DMS 273 treated with DMSO at 0.1 percent for 48 hours (cell line): ENCODE measurements at places on chromosomes 2 and 18.

DNA sequence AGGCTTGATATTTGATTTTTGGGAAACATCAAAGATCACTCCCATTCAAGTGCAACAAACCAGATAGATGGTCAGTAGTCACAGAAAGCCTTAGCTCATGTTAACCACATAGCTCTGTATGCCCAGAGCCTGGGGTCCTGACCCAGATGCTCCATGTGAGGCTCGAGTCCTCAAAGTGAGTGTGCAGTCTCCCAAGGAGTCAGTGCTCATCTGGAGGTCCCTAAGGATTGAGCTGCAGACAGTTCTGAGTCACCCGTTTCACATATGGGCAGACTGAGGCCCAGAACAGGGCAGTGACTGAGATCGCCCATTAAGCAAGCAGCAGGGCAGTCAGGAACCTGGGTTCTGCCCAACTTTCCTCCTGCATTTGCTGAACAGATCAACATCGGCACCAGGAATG, 9.2 kb downstream of the TMEM37 start:
- no peak for DNase-seq

DNA sequence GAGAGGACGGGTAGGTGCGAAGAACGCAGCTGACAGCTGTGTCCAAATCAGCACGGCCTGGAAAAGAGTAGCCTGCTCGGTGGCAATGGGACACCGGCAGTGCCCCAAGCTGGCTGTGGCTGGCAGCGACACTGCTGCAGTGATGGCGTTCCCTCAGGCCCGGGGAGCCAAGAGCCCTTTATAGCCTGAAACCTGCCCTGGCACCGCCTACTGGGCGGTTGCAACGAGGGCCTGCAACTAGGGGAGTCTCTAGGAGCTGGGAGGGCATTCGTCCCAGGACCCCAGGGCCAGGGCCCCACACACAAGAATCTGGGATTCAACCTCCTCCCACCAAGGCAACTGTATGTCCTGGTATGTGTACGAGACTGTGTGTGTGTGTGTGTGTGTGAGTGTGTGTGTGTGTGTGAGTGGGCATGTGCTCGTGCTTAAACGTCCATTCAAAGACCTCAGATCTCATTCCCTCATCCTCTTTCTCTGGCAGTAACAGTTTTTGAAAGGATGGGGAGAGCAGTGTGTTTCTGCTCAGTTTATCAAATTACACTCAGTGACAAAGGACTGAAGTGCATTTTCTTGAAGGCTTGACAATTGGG, 6.8 kb upstream of the CYP26B1 start:
- no peak for DNase-seq

GRCh38 chr2:191526536-191526935, 151.4 kb upstream of the NABP1 start:
- DNase-seq: no peak

GRCh38 chr2:84805250-84805958, 75.5 kb downstream of the TRABD2A start:
- no peak for DNase-seq

- DNase-seq: no peak
Measured at GRCh38 chr2:127060264-127060945, 46.5 kb downstream of the BIN1 start.

DNA sequence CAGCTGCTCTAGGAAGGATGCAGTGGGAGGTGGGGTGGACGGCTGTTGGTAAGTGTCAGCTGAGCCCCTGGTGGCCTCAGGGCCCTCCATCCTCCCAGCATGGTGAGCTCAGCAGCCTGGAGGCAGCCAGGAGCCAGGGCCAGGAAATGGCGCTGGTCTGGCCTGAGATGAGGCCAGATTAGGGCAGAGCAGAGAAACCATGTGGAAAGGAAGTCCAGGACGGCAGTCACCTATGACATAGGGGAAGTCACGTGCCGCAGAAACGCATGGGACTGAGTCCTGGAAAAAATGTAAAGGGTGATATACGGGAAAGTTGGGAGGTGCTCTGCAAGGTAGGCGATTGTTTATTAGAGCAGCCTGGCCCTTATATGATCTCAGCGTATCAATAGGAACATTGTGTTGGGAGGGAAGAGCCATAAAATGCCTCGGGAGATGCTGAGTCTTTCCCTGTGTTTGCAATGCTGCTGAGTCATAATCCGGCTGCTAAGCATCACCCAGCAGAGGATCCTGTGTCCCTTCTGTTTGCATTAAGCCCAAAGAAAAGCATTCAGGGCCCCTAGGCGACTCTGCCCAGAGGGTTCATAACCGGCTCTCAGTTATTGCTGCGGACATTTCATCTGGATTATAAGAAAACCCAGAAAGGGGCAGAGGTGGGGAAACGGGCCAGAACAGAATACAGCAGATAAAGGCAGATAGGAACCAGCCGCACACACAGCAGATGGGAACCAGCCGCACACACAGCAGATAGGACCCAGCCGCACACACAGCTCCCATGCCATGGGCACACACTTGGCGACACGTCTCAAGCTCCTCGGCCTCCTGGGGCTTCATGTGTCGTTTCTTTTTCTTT, 30.3 kb upstream of the B3GNT7 start:
- no peak for DNase-seq

GRCh38 chr2:129784486-129784885, 195.0 kb upstream of the RAB6C start:
- DNase-seq: no peak

DNA sequence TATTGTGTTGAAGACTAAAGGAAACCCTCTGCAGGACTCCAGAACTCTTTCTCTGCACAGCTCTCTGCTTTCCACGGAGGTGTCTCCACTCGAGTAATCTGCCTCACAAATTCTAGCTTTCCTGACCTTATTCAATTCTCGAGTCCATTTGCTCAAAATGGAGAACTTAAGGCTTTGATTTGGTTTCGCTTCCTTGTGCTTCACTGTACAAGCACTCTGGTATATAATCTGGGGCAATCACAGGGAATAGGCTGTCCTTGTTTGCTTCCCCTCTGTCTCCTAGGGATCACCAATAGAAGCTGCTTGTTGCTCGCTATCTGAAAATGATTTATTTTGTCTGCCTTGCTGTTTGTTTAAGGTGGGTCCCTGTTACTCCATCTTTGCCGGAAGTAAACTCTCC, 129.1 kb upstream of the DOCK10 start:
- no peak for DNase-seq

DNA sequence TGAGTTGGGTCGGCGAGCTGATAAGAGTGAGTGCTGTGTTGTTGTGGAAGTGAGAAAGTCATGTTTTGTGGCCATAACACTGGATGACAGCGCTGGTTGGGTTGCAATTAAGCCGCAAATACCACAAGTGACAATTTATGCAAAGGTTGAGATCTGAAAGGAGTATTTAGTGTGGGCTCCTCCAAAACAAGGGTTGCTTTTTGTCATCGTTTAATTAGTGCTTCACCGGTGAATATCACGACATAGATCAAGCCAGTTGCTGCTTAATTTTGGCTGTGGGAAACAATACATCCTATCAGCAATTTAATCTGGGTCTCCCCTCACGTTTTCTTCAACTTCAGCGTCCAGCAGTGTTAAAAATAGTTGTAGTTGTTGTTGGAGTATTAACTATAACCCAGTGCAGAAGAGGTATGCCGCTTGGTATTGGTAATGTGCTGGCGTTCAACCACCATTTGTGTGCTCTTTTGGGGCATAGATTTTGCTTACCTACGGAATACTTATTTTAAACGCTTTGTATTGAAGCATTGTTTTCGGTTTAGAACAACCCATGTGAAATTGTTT, 662 bp downstream of the ACVR2A start:
- DNase-seq: no peak

- DNase-seq: no peak
Measured at GRCh38 chr2:187364696-187365095, 83.4 kb downstream of the CALCRL start.

- no peak for DNase-seq
Measured at GRCh38 chr2:55923091-55923981, at the start of gene EFEMP1. EFEMP1 (minus strand) TSS chr2:55923782; CDS start chr2:55922440, 1,342 bp downstream.

DNA sequence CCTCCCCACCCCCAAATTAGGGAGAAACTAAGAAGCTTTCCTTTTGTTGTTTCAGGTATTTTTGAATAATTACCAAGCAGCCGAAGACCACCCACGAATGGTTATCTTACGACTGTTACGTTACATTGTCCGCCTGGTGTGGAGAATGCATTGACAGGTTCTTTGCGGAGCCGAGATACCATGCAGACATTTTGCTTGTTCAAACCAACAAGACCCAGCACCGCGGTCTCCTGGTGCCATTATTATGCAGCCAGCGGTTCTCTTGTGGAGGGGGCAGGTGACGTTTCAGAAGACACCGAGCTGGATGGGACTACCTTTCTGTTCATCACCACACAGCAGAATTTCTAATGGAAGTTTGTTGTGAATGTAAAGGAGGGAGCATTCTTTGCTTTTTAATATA, 43.4 kb downstream of the BCL2L11 start:
- DNase-seq: no peak

- DNase-seq: no peak
Measured at GRCh38 chr2:12577567-12578253, 139.0 kb upstream of the TRIB2 start.

GRCh38 chr2:42854207-42854818, 61.9 kb upstream of the HAAO start:
- no peak for DNase-seq

DNA sequence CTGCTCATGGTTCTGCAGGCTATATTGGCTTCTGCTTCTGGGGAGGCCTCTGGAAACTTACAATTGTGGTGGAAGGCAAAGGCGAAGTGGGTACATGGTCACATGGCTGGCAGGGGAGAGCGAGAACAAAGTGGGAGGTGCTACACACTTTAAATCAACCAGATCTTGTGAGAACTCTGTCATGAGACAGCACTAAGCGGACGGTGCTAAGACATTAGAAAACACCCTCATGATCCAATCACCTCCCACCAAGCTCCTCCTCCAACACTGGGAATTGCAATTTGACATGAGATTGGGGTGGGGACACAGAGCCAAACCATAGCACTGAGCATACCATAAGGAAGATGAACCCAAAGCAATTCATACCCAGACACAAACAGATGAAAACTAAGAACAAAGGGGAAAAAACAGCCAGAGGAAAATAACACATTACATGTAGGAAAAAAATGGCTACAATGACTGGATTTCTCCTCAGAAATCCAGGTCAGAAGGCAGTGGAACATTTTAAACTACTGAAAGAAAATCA, 31.1 kb upstream of the INO80C start:
- DNase-seq: no peak

- DNase-seq: no peak
Measured at GRCh38 chr2:199896617-199897016, 14.5 kb upstream of the C2orf69 start.

DNA sequence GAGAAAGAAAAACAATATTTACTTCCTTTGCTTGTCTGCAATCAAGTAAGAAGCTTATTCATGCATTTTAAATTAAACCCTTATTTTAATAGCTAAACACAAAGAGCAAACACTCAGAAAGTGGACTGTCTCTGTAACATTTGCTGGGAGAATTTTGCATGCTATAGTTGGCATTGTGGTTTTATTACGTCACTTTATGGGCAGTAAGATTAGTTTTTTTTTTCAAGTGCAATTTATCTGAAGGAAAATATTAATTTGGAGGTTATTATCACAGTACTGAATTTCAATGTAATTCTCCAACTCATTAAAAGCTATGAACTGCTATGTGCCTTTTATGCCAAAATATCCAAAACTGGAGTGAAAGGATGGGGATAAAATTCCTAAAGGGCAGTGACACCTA, 103.3 kb downstream of the TMEFF2 start:
- no peak for DNase-seq

GRCh38 chr2:146312899-146313298, 1531.9 kb upstream of the ACVR2A start:
- DNase-seq: no peak

DNA sequence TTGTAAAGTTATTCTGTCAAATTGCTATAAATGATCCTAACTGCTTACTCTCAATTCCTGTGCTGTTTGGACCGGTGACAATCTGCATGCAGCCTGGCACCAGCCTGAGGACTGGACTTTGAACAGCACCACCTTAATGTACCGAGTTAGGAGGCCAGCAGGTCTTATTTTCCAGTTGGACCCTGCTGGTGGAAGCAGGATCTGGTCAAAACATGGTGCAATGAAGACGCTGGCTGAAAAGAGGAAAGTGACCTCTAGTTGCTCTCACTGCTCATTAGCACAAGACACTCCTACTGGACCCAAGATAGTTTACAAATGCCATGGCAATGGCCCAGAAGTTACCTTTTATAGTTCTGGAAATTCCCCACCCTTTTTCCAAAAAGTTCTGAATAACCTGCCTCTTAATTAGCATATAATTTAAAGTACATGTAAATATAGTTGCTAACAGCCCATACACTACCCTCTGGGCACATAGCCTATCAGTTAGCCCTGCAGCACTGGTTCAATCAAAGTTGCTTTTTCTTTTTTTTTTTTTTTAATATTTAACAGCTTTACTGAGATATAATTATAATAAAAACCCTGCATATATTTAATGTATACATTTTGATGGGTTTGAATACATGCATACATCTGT, 35.8 kb downstream of the RBKS start:
- no peak for DNase-seq

GRCh38 chr2:29014811-29015421, 33.8 kb downstream of the TOGARAM2 start:
- no peak for DNase-seq

DNA sequence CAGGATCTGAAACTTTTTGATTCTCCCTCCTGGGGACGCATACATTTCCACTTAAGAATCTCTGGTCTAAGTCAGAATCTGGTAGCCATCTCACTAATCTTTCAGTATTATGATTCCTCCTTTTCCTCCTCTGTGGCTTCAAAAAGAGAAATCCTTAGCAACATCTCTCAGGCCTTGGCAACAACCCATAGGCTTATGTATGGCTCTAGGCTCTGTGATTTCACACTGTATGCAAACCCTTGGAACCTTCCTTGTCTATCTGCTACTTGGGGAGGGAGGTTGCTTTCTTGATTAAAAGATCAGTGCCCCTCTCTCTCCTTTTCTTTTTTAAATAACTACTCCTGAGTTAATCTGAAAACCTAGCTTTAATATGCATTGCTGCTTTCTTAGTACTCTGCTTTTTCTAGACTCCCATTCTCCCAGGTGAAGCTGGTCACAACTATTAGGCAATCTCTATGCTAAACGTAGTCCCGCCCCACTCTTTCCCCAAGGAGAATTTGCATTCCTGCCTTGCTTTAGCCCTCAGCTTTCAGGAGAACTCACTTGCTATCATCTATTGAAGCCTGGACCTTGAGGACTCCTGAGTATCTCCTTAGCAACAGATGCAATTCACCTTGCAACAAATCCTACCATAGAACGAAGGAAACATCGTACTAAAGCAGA, 72.2 kb upstream of the L3MBTL4 start:
- no peak for DNase-seq

DNA sequence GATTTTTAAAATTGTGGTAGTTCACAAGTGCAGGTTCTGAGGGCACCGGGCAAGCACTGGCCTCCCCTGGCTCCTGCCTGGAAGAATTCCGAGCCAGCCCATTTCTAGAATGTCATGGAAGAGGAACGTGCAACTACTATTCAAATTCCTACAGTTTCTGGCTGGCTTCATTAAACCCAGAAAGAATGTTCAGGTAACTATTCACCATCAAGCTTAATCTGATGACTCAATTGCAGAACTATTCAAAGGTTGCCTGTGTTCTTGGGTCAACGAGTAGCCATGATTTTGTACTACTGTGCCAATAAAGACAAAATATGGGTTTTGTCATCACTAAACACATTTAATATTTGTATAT, 14.3 kb upstream of the MFF start:
- DNase-seq: no peak

- no peak for DNase-seq
Measured at GRCh38 chr2:48383036-48383435, 146.9 kb upstream of the STON1 start.

- no peak for DNase-seq
Measured at GRCh38 chr2:144240656-144241339, 279.1 kb downstream of the ZEB2 start.
